Stimulated activated CD8-positive, alpha-beta memory T cell treated with anti-CD3 and anti-CD28 coated beads, Interleukin-7, amount 100 ng/mL, for 48 hours (primary cell): ENCODE measurements at places on chromosomes 5 and 9.

- no peak for DNase-seq
Measured at GRCh38 chr5:135255461-135256178, 143.4 kb downstream of the MACROH2A1 start.

GRCh38 chr5:146463446-146463845, 16.3 kb downstream of the TCERG1 start:
- DNase-seq: no peak

DNA sequence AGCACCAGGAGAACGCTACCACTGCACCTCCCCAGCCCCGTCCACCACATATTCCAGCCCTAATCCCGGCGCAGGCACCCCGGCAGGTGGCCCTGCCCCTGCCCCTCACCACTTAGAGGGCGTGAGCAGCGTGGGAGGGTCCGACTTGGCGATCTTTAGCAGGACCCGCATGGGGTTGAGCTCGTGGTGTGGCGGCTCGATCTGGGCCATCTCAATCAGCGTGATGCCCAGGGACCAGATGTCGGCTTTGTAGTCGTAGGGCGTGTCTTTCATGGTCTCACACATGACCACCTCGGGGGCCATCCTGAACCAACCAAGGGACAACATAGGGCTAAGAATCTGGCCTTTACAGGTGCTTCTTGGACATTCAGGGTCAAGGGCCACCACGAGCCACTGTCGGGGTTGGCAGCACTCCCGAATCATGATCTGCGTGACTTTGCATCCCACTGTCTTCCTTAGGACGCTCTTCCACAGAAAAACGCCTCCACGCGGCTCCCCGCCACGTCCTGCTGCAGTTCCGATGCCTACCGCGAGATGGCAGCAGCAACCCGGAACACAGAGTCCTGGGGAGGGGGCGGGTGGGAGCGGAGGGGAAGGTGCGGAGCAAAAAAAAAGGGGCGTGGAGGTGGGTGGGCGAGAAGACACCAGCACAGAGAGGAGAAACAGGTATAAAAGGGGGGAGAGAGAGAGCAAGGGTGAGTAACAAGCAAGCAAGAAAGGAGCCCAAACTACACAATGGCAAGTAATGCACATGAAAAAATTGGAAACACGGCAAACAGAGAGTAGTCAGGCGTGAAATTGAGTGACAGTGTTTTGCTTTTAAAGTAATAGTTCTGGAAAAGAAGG, 81.3 kb downstream of the STK10 start:
- DNase-seq: no peak

- no peak for DNase-seq
Measured at GRCh38 chr9:128792978-128793686, 6.1 kb downstream of the TBC1D13 start.

- DNase-seq: no peak
Measured at GRCh38 chr9:79195879-79196278, 375.9 kb upstream of the TLE4 start.

DNA sequence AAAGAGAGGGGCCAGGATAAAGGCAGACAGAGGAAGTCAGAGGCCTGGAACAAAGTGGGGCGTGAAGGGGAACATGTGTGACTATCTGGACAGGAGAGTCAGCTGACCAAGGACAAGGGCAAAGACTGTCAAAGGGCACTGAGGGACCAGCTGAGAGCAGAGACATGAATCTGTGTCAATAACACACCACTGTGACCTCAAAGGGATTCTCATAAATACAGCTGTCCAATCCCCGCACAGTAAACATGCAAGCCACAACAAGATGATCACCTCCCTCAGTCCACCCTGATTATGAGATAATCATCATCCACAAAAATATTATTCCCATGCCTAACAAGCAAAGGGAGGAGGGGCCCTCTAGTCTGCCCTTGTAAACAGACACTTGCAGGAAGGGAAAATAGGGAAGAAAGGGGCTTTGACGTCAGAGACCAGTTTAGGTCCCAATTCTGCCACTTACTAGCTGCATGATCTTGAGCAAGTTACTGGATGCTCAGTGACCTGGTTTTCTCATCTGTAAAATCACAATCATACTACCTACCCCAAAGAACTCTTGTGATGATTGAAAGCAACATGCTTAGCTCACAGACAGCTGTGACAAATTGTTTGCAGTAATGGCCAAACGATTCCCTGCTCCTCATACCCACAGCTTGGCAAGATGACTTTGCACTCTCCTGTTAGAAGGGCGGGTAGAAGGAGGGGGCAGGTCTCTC, 41.8 kb downstream of the RAPGEF1 start:
- no peak for DNase-seq

GRCh38 chr9:135211524-135211890, 124.0 kb downstream of the OLFM1 start:
- no peak for DNase-seq

GRCh38 chr9:2723376-2724065, 6.2 kb downstream of the KCNV2 start:
- DNase-seq: no peak
